ENCODE measurements at places on chromosomes 12 and 14.

- peak; percentile 91 for DNase-seq
These were observed 426.9 kb upstream of the MIS18BP1 start for GRCh38 chr14:45679853-45680252.

DNA sequence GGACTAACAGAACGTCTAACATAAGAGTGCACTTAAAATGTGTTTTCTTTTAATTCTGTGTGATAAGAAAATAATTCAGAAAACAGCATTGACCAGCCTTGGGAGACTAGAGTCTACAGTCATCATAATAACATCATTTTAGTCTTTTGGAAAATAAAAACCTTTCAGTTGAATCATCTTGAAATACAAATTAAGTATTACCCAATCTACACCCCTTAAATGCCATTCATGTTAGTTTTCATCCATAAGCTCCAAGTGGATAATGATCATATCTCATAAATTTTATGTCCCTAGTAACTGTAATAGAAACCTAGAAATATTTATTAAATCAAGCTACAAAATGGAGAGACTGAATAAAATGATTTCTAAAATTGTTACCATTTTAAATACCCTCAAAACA lies 32.4 kb downstream of the EPS8 start:
- DNase-seq = no peak

GRCh38 chr14:99077844-99078236 lies 194.2 kb downstream of the BCL11B start:
- DNase-seq = no peak

DNA sequence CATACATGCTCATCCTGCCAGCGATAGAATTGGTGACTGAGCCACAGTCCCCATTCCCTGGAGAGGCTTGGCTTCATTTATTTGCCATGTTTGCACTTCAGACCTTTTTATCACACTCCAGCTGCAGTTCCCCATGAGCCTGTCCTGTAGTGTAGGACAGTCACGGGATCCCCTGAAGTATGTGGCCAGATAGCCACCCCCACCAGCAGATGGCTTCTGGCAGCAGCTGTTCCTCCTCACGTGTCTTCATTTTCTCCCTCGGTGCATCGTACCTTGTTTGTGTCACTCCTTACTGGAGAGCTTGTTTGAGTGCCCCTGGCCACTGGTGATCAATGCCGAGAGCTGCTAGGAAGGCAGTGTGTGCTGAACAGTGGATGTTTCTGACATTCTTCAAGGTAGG lies 40.2 kb downstream of the UBE3B start:
- DNase-seq = no peak

DNA sequence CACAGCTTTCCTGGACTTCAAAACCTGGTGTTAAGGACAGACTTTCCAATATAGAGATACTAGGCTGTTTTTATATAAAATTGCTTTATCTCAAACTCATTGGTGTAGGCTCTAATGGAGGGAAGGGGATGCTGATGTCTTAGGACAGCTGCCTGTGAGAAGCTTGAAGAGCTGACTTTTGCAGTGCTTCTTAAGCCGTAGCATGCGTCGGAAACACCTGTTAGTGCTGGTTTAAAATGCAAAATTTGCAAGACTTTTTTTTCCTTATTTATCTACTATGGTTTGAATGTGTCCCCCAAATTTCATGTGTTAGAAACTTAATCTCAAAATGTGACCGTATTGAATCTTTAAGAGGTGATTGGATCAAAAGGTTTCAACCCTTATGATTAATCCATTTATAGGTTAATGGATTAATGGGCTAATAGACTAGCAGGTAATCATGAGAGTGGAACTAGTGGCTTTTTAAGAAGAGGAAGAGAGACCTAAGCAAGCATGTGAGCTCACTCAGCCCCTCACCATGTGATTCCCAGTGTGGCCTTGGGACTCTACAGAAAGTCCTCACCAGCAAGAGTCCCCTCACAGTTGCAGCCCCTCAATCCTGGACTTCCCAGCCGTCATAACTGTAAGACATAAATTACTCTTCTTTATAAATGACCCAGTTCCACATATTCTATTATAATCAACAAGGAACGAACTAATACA lies 60.9 kb upstream of the FUT8 start:
- no peak for DNase-seq

DNA sequence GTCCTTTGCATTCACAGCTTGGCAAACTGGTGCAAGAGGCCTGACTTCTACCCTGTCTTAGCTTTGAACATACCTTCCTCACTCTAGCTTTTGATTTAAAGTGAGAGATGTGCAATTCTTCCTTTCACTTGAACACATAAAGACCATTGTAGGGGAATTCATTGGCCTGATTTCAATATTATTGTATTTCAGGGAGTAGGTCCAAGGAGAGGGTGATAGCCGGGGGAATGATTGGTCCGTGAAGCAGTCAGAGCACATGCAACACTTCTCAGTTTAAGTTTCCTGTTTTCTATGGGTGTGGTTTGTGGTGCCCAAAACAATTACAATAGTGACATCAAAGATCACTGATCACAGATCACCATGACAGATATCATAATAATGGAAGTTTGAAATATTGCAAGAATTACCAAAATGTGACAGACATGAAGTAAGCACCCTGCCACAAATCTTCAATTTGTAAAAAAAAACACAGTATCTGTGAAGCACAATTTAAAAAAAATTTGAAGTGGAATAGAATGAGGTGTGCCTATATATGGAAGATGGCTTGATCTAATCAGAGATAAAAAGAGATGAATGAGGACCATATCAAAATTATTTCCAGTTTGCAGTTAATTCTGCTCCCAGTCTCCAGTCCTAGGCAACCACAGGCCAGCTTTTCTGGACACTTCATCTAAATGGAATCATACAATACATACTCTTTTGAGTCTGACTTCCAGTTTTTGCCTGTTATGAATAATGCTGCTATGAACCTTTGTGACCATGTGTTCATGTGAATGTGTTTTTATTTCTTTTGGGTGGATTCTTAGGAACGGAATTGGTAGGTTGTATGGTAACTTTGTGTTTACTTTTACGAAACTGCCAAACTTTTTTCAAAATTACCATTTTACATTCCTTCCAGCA lies 23.2 kb downstream of the BORCS5 start:
- no peak for DNase-seq

- no peak for DNase-seq
These were observed at the start of gene PPP1R36 for GRCh38 chr14:64549791-64550620. Gene PPP1R36, plus strand, starts transcription at chr14:64549961. Its CDS starts 37 bp downstream, at chr14:64549998.

DNA sequence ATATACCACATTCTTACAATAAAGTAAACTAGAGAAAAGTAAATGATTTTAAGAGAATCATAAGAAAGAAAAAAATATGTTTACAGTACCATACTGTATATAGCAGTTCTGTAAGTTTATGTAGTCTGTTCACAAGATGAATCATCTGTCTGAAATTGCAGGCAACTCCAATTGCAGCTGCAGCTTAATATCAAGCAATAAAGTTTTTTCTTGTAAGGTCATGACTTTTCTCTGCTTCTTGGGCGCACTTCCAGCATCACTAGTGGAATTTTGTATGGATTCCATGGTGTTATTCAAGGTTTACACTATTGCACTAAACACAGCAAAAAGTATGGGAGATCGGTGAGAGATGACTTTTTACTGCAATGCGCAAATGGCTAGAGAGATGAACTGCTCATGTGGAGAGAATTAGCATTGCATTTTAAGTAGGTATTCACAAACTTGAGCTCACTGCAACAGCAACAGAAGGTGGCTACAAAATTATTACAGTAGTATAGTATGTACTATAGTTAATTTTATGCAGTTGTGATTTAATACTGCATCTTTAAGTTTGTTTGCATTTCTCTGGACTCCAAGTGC lies 445.4 kb upstream of the OR4E1 start:
- DNase-seq = no peak

Data from HT1080 (cell line).